ENCODE measurements at places on chromosomes 5 and 9.

- DNase-seq: no peak
Measured at GRCh38 chr5:32279786-32280185, 33.0 kb downstream of the MTMR12 start.

DNA sequence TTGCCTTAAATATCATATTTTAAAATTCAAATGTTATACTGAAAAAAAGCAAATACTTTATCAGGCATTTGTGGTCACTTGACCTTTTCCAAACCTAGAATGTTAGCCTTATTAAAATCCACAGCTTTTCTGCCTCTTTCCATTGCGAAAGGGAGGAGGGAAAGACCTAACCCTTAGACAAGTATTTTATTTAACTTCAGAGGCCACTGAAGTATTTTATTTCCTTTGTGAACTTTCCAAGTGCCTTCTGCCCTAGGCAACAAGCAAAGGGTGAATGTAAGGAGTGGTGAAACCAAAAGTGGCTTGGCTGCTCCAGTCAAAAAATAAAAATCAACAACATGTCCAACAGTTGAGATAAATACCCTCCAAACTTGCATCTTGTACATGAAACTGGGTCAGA is 376.1 kb downstream of the EFNA5 start:
- DNase-seq: no peak

DNA sequence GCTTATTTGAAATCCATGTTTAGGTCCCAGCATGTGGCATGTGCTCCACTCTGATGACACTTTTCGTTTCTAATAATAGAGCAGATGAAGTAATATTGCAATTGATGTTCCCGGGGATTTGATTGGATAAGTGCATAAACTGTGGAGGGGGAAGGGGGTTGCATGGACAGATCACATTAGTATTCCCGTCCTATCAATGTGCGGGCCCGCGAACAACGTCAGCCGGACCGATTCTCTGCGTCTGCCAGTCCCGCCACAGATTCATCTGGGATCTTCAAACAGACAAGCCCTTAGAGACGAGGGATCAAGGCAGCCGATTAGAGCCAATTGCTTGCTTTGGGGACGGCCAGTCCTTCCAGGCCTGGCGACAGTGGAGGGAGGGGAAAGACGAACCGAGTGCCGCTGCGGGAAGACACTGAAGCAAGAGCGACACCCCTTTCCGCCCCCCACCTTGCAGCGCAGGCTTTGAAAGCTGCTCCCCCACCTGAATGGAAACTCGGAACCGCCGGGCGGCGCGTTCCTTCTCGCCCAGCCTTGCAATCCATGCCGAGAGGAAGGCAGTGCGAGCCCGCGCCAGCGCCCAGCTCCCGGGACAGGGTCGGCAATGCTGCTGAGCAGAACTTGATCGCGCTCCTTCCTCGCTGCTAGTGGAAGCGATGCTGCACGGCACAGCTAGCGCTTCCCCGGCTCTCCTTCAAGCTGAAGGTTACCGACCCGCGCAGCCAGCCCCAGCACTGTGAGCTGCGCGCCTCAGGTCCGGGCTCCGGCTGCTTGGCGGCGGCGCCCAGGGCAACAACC is at the start of gene RGS7BP:
RGS7BP (plus strand) TSS at position 247 of the 798 bp plus-strand sequence. CDS start 610 bp downstream, outside the sequence.
- no peak for DNase-seq

DNA sequence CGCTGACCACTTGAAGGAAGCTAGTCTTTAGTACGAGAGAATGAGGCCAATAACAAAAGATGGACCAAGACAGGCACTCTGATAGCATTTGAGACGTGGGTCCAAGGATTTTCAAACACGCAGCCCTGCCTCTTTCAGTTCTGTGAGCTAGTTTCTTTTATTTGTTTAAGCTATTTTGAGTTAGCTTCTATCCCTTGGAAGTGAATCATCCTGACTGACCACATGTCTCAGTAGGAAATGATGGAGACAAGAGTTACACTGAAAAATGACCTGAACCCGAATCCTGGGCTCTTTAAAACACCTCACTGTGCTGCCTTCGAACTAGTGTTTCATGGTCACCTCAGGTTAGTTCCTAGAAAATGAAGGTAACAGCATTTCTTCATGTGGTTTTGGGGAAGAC is 9.9 kb downstream of the TEK start:
- DNase-seq: no peak

GRCh38 chr5:171709930-171710329 is 75.7 kb upstream of the SMIM23 start:
- DNase-seq: no peak

GRCh38 chr9:127181315-127181580 is 58.8 kb upstream of the ANGPTL2 start:
- no peak for DNase-seq

GRCh38 chr5:149264439-149265067 is 7.1 kb upstream of the AFAP1L1 start:
- DNase-seq: no peak

GRCh38 chr9:136107953-136108647 is 10.6 kb downstream of the TMEM250 start:
- DNase-seq: no peak

GRCh38 chr9:85401998-85402397 is 339.8 kb downstream of the AGTPBP1 start:
- no peak for DNase-seq

All from CMK (cell line).